A375 (cell line): ENCODE measurements at places on chromosomes 12 and 14. TPM values are rescaled to one million over a fixed set of nuclear protein-coding genes. Genes with fewer than 3 reads are reported as not detected.

The PYGL gene
- total RNA-seq: 140 and 154 TPM in 2 replicates

The OR4E2 gene
- not detected in 2 replicates for total RNA-seq

The TBX5 gene
- total RNA-seq: not detected in 2 replicates

The IL23A gene
- 0.21 and 0.23 TPM in 2 replicates for total RNA-seq

The P2RX2 gene
- not detected in 2 replicates for total RNA-seq

The SUDS3 gene
- 21.1 and 26.0 TPM in 2 replicates for total RNA-seq

The KRT6C gene
- not detected in 2 replicates for total RNA-seq

The IKBIP gene
- total RNA-seq: 25.3 and 29.2 TPM in 2 replicates

The USP44 gene
- 0.24 and 0.45 TPM in 2 replicates for total RNA-seq

The NTS gene
- 0.11 TPM in 1 of 2 replicates, not detected in the other for total RNA-seq

The GALNT9 gene
- total RNA-seq: not detected in 2 replicates

The GYS2 gene
- total RNA-seq: not detected in 2 replicates

The SLCO1B1 gene
- 0.24 TPM in 1 of 2 replicates, not detected in the other for total RNA-seq
